ENCODE measurements at places on chromosomes 4 and X.

GRCh38 chr4:176789955-176790354 is 2.8 kb downstream of the VEGFC start:
- H3K4me1 ChIP-seq = no peaks in the 10 kb centered on the region
- H3K4me3 ChIP-seq = no peak overlapping the region
- H3K36me3 ChIP-seq = no peaks in the 10 kb centered on the region
- H3K27me3 ChIP-seq = peaks cover 4% of the 10 kb centered on the region
- H3K27ac ChIP-seq = no peak overlapping the region

- H3K4me1 ChIP-seq = no peaks in the 10 kb centered on the region
- no peaks in the 10 kb centered on the region for H3K36me3 ChIP-seq
- H3K27me3 ChIP-seq = no peaks in the 10 kb centered on the region
- no peak overlapping the region for H3K27ac ChIP-seq
- DNase-seq = no peak
Observed at GRCh38 chr4:176333076-176333475, 13.3 kb downstream of the SPCS3 start.

DNA sequence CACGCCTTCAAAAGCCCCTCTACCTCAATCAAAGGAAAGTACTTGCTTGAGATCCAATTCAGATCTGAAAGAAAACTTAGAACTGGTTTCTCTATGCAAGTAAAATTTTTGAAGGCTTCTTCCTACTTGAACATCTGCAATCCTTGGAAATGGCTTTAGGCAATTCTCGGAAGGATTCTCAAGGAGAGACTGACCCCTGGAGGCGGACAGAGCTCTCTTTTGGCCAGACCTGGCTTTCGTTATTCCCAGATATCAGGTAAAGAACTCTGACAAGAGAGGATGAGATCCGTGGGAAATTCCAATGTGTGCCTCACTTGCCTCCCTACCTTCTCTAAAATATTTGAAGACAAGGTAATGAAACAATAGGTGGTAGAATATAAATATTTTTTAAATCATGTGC is 670.3 kb upstream of the FAM241A start:
- no peaks in the 10 kb centered on the region for H3K27me3 ChIP-seq
- peak; percentile 57 for DNase-seq
- no peak overlapping the region for H3K27ac ChIP-seq
- H3K4me3 ChIP-seq = no peak overlapping the region
- no peaks in the 10 kb centered on the region for H3K4me1 ChIP-seq

GRCh38 chrX:110178179-110178865 is 139.6 kb downstream of the AMMECR1 start:
- no peaks in the 10 kb centered on the region for H3K36me3 ChIP-seq
- no peak for DNase-seq
- no peak overlapping the region for H3K27ac ChIP-seq
